ENCODE measurements at places on chromosomes 6 and 20.

GRCh38 chr6:168152306-168152963 is 73.4 kb upstream of the FRMD1 start:
- DNase-seq: no peak

DNA sequence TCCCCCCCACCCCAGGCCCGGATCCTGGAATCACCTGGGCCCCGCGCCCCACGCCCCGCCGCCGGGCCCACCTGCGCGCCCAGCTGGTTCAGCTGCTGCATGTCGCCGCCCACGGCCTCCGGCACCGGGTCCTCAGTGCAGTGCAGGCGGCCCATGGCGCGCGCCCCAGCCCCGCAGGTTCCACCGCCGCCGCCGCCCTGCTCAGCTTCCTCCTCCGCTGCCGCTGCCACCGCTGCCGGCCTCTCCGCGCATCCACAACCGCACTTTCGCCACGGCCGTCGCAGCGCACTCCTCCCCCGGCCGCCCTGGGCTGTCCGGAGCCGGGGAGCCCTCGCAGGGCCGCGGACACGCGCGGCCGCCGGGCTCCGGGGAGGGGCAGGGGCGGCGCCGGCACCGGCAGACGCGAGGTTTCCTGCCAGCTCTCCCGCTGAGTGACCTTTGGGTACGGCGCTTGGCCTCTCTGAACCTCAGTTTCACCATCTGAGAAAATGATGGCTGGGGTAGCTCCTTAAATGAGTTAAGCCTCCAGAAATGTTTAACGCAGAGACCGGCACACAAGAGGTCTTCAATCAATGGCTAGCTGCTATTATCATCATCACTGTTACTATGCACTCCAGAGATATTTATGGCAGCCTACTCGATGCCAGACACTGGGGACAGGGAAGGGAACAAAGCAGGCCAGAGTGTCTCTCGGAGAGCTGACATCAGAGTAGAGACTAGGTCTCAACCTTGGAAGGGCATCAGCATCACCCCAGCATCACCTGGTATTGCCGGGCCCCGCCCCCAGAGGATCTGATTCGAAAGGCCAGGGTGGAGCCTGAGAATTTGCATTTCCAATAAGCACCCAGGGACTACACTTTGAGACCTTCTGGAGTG is at the start of gene COMMD7:
COMMD7 (minus strand) TSS at position 231 of the 876 bp plus-strand sequence; CDS start at position 155, 76 bp downstream.
- DNase-seq: no peak

DNA sequence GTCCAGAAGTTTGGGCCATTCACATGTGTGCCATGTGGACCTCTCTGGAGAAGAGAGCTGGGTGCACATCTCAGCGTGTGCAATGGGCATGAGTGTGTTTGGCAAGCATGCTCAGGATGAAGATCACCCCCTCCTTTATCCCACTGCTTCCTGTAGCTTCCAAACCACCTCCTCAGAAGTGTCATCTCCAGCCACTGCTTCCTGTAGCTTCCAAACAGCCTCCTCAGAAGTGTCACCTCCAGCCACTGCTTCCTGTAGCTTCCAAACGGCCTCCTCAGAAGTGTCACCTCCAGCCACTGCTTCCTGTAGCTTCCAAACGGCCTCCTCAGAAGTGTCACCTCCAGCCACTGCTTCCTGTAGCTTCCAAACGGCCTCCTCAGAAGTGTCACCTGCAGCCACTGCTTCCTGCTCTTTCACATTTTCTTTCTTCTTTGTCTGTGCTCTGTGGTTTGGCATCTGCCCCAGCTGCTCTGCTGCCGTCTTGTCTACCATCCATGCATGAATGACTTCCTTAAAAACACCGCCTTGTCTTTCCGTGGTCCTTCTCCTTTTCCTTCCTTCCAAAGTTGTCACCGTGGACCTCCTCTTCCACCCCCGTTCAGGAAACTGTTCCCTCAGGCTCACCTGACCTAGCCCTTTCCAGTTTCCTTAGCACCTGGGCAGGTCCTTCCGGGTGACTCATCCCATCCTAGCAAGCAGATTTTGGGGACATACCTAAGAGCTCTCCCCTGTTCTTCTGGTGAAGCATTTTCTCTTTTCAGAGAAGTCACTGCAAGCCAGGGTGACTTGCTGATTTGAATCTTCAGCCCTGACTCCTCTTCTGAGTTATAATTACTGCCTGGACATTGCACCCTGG is 43.5 kb upstream of the TIAM2 start:
- DNase-seq: no peak

DNA sequence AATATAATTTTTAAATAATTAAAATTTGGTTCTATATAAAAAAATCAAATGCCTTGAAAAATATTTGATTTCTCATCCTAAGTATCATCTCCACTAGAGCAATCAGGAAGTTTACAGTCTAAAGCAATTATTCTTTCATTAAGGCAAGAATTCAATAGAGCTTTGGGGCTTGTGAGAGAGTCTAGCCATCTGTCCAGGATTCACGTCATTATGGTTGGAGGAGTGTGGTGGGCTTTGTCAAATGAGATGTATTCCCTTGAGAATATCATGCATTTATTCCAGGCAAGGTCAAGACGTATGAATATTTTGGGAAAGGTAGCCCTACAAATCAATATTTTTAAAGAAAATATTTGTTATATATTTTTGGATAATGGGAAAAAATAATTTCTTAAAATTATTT is 132.4 kb downstream of the ELOVL4 start:
- no peak for DNase-seq

DNA sequence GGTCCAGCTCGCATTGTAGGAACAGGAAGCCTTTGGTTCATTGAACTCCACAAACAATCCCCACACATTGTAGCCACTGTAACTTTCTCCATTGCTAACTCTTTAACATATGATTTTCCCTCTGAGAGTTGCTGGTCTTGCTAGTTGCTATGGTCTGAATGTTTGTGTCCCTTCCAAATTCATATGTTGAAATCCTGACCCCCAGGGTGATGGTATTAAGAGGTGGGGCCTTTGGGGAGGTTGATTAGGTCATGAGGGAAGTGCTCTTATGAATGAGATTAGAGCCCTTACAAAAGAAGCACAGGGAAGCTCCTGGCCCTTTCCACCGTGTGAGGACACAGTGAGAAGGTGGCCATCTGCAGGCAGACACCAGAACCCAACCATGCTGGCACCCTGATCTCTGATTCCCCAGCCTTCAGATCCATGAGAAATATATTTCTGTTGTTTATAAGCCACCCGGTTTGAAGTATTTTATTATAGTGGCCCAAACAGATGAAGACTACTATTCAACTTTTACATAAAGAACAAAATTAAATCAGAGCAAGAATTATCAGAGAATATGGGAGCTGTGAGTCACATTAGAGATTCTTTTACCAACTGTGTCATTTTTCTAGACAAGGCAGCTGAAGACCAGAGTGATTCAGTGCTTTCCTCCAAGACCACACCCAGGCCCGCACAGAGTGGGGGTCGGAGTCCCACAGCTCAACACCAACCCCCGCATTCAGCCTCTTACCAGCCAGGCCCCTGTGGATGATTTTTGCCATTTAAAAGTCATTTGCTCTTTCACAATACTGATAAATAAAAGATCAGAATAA is 143.0 kb downstream of the SAMD5 start:
- DNase-seq: peak; percentile 8

DNA sequence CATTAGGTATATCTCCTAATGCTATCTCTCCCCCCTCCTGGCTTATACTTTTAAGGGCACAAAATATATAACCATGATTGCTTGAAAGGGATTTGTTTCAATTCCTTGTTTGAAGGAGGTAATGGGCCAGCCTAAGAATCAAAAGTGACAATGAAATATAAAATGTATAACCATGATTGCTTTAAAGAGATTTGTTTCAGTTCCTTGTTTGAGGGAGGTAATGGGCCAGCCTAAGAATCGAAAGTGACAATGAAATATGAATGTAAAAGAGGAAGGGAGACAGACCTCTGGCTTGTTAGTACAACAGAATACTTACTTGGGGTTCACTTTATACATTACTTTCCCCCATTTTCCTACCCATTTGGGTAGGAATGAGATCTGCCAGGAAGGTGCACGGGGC is 55.5 kb downstream of the FOXC1 start:
- no peak for DNase-seq

DNA sequence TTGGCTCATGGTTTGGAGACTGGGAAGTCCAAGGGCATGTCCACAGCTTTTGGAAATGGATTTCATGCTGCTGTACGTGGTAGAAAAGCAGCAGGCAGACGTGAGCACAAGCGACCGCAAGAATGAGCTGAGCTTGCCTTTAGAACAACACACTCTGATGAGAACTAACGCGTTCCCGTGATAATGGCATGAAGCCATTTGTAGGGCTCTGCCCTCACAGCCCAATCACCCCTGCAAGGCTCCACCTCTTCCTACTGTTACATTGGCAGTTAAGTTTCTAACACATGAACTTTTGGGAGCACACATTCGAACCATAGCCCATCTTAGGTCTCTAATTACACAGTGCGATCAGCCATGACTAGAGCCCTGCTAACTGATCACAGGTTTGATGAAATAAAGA is 107.5 kb upstream of the TMEM170B start:
- no peak for DNase-seq

DNA sequence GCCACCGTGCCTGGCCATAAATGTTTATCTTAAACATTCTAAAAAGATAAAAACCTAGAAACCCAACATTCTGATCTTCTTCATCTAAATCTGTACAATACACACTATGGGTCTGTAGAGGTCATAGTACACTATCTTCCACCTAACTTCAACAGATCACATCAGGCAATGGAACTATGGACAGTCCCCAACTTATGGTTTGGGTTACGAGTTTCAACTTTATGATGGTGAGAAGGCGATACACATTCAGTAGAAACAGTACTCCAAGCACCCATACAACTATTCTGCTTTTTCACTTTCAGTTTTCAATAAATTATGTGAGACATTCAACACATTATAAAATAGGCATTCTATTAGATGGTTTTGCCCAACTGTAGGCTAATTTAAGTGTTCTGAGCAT is 23.1 kb downstream of the FKBP5 start:
- no peak for DNase-seq

- DNase-seq: no peak
Measured at GRCh38 chr6:26067367-26067766, 19.9 kb upstream of the HFE start.

DNA sequence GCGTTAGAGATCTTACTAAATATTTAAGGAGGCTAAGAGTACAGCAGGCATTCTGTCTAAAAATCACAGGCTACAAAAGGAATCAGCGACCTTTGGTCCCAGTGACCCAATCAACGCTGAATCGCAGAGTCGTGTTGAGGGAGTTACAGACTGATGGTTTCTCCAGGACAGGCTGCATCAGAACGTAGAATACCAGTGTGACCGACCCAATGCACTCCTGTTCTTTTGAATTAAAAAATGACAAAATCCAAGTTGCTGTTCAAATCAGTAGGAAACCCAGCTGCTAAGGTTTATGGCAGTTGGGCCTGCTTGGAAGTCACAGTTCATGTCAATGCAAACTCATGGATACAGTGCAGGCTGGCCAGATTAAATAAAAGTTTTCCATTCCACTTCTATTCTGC is 155.8 kb upstream of the AFDN start:
- DNase-seq: no peak

GRCh38 chr20:325889-326644 is 715 bp downstream of the SOX12 start:
- peak; percentile 29 for DNase-seq

DNA sequence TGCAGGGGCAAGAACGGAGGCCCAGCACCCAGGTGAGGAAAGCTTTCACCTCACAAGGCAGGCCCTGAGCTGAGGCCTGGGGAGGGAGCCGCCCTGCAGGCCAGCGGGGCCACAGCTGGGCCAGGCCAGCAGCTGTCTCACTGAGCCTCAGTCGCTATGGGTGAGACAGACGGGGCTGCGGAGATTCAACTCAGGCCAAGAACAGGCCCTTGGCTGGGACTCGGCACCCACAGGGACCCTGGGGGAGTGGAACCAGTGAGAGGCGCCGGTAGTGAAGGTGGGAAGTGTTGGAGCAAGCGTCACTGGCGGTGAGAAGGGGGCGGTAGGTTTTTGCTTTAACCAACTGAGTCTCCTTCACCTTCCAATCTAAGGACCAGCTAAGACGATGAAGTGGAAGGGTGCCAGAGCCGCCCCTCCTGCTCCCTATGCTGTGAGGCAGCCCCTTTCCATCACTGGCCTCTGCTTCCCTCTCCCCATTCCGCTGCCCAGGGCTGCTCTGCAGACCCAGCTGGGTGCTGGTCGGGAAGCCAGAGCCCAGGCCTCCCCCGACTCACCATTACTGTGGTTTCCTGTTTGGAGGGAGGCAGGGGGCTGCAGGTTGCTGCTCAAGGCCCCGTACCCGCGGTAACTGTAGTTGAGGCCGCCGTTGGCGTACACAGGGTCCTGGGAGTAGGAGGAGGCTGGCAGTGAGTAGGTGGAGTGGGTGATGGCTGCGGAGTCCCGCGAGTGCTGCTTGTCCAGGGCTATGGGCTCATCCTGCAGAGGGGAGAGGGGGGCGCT is 93.7 kb downstream of the ASXL1 start:
- no peak for DNase-seq

GRCh38 chr6:146962329-146962728 is 241.9 kb upstream of the STXBP5 start:
- no peak for DNase-seq

DNA sequence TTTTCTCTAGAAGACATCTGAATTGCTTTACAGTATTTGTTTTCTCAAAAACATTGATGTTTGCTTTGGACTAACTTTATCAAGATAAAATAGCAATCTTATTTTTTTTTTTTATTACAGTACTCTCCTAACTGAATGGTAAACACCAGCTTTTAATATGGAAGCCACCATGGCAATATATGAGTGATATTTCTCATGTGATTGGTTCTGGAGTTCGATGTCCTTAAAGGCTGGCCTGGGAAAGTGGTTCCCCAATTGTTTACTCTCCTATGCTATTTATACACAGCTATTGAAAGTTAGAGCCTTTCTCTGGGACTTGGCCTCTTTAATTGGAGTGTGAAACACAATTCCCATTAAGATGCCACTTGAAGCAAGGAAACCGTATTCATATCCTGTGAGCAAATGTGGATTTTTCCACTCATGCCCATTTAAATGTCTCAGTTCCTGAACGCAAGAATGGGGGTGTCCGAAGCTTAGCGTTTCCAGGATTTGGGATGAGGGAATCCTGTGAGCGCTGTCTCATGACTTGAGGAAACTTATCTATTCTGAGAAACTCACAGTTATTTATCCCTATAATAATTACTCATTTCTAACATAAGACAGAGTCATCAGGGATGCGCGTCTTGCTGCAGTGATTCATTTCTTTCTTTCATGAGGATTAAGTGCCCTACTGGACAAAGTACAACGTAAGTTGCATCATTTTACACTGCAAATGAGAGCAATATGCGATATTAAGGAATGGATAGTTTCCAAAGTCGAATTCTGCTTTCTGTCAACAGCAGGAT is 143.3 kb upstream of the PREP start:
- DNase-seq: peak; percentile 88

GRCh38 chr20:59164686-59165391 is 1.2 kb downstream of the ZNF831 start:
- DNase-seq: no peak

GRCh38 chr6:135922174-135922573 is 70.7 kb downstream of the PDE7B start:
- DNase-seq: peak; percentile 95

GRCh38 chr6:124795643-124796463 is 166.4 kb upstream of the RNF217 start:
- DNase-seq: no peak

DNA sequence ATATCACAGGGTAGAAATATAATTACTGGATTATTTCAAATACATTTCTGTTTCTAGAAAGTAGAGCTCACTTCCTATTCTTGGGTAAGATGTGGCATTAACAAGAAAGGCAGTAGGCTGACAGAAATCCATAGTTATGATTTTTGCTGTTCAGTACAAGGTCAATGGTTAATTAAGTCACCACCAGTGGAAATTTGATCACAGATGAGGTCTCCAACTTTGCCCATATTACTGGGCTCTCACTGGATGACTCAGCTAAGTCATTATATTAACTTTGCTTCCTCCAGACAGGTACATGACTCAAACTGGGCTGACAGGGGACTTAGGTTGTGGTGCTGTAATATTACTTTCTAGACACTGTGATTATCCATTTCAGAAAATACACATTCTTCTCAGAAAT is 212.4 kb downstream of the GRIK2 start:
- no peak for DNase-seq

Measured in kidney capillary endothelial cell (primary cell).